B cell (primary cell): ENCODE measurements at places on chromosomes 13 and 19.

DNA sequence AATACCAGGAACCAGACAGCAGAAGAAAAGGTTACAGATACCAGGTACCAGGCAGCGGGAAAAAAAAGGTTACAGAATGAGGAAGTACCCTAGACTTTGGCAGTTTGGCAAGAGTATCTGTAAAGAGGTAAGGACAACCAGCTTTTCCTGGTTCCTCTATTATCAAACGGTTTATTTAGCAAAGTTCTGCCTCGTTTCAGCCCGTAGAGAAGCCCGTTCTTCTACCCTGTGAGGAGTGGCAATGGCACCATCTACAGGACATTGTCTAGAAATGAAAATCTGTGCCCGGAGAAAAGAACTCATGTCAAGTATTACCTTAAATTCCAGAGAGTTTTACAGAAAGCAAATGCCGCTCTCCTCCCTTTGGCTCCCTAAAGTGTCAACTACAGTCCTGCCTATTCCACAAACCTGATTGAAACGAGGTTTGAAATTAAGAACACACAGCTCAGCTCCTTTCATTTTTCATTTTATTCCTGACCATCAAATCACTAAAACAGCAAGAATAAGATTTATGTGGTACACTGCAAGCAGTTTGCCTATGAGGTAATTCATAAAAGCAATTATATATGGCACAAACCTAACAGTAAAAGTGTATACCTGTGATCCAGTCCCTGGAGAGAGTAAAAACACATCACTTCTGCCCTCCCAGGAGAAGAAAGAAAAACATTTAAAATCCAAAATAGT, 226.3 kb downstream of the SLC7A1 start:
- H3K36me3 ChIP-seq: no peaks in the 10 kb centered on the region
- H3K27ac ChIP-seq: no peak overlapping the region
- peaks cover 6% of the 10 kb centered on the region for H3K27me3 ChIP-seq
- peaks cover 6% of the 10 kb centered on the region for H3K4me1 ChIP-seq
- peak; percentile 76 for DNase-seq

DNA sequence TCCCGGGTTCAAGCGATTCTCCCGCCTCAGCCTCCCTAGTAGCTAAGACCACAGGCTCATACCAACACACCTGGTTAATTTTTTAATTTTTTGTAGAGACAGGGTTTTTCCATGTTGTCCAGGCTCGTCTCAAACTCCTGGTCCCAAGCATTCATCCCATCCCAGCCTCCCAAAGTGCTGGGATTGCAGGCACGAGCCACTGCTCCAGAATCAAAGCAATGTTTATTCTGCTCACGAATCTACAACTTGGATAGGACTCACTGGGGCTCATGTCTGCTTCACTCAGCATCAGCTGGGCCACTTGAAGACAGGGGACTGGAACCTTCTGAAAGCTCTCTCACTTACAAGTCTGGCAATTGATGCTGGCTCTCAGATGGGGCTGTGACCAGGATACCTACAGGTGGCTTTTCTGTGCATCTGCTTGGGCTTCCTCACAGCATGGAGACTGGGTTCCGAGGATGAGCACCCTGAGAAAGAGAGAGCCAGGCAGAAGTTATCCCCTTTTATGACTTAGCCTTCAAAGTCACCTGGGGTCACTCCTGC, 8.2 kb upstream of the ZNF792 start:
- DNase-seq: no peak
- no peaks in the 10 kb centered on the region for H3K36me3 ChIP-seq
- H3K4me3 ChIP-seq: no peak overlapping the region
- H3K27ac ChIP-seq: no peak overlapping the region
- H3K27me3 ChIP-seq: peaks cover 3% of the 10 kb centered on the region

DNA sequence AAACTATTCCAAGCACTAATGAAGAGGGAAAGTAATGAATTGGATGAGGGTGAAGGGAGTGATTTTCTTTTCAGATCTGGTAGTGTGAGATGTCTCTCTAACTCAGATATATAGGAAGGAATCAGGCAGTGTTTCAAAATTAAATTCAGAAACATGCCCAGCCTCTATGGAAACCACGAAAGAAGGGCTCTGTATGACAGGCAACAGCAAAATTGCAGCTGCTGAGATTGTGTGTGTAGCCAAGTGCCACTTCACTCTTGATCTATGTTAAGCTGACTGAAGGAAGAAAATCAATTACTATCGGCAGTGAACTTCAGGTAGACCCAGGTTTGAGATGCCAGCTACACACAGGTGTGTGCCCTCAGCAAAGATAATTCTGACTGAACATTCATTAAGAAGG, 387.4 kb downstream of the PCDH9 start:
- H3K36me3 ChIP-seq: no peaks in the 10 kb centered on the region
- DNase-seq: no peak

- peaks cover 36% of the 10 kb centered on the region for H3K27me3 ChIP-seq
- no peak overlapping the region for H3K27ac ChIP-seq
- H3K36me3 ChIP-seq: no peaks in the 10 kb centered on the region
- peaks cover 35% of the 10 kb centered on the region for H3K4me1 ChIP-seq
Observed at GRCh38 chr13:27789153-27789494, 3.2 kb upstream of the GSX1 start.

DNA sequence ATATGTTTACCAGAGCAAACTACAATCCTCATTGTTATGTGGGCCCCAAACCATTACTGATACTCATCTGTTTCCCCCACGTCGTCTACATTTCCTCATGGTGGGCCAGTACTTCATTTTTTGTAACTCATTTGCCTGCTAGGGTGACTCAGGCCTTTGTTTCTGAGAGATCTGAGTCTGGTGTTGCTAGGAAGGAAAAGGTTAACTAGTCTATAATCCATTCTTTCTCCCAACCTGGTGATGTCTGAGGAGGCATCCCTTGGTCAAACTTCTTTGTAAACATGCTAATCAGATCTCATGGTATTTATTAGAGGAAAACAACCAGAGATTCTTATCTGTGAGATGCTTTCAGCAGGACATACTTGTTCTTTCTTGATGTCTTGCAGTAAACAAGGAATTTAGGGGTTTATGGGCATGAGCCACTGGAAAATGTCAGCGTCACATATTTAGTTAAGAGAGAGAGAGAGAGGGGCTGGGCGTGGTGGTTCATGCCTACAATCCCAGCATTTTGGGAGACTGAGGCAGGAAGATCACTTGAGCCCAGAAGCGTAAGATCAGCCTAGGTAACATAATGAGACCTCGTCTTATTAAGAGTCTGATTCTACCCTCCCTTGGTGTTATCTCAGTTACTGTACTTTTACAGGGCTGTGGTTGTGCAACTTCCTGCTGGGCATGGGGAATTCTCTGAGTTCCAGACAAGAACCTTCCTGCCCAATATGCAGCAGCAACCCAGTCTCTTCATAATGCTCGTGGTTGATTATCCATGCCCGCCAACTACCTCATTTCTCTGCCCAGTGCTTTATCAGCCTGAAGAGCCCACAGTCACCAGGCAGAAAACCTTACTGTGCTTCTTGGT, 9.7 kb upstream of the DPRX start:
- H3K4me1 ChIP-seq: no peaks in the 10 kb centered on the region
- H3K36me3 ChIP-seq: no peaks in the 10 kb centered on the region
- no peak overlapping the region for H3K27ac ChIP-seq
